Stimulated activated CD8-positive, alpha-beta memory T cell treated with anti-CD3 and anti-CD28 coated beads, Interleukin-15, amount 100 ng/mL, for 1 hour (primary cell): ENCODE measurements at places on chromosomes 11 and 22.

DNA sequence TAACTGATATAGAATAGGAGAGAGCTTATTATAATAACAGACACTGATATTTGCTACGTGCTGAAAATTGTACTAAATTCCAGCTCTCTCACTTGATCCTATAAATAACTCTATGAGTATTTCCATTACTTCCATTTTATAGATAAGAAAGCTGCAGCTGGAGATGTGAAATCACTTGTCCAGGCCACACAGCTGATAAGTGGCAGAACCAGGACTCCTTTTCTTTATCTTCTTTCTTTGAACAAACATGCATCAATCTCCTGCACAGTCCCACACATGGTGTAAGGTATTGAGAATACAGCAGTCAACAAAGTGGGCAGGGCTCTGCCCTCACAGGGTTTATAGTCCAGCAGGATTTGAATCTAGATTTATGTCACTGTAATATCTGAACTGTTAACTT is 652.1 kb downstream of the NELL1 start:
- no peak for DNase-seq

GRCh38 chr22:38735465-38736256 is 20.1 kb downstream of the SUN2 start:
- no peak for DNase-seq

GRCh38 chr11:110985547-110985946 is 260.0 kb upstream of the POU2AF2 start:
- no peak for DNase-seq

GRCh38 chr11:13107544-13108044 is 98.5 kb downstream of the RASSF10 start:
- DNase-seq: no peak

GRCh38 chr11:12100841-12101242 is 9.5 kb upstream of the MICAL2 start:
- DNase-seq: no peak

DNA sequence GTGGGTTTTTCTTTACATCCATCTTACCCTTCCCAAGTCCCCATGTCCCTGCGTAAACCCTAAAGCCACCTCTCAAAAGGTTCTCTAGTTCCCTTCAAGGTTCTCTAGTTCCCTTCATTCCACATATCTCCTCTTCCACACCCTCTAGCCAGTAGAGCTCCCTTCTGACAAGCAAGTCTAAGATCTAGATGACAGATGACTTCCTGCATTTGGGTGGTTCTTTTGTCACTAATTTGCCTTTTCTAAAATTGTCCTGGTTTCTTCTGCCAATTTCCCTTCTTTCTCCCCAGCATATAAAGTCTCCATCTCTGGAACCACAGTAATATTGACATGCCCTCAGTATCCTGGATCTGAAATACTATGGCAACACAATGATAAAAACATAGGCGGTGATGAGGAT is 7.8 kb downstream of the CD3E start:
- DNase-seq: no peak
